NCI-H1048 (cell line): ENCODE measurements at places on chromosomes 16 and 17.

DNA sequence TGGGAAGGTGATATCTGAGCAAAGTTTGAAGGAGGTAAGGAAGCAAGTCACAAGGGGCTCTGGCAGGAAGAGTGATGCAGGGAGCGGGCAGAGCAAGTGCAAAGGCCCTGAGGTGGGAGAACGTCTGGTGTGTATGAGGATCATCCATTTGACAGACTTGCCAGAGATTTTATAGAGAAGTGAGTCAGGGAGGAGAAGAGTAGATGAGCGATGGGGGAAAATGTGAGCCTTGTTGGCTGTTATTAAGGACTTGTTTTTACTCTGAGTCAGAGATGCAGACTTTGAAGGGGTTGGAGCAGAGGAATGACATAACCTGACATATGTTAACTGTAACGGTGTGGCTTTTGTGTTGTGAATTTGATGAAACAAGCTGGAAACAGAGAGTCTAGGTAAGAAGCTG lies 3.5 kb upstream of the CLEC10A start:
- no peak for DNase-seq

GRCh38 chr17:9179602-9180001 lies 158.3 kb downstream of the NTN1 start:
- DNase-seq: no peak

DNA sequence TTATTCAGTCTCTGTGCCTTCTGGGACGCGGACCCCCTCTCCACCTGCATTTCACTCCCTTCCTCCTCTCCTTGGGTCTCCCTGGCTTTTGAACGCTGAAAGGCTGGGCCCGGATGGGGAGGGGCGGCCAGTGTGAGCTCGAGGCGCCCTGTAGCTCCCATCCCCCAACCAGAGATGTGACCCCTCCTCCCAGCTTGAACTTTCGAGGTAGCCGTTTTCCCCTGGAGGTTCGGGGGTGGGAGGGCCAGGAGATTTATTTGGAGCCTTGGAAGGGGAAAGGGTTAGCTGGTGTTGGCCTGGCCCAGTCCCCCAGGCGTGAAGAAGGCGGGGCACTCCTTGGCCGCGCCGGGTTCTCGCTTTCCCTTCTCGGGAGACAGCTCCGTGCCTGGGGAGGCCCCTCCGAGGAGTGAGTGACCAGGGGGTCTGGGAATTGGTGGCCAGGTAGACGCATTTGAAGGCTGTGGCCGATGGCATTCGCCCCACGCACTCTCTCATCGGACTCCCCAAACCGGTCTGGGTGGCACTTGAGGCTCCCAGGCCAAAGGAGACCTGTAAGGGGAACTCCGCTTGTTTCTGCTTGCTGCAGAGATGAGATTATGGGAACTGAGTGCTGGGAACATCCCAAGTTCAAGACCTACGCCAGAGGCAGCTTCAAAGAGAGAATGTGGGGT lies 942 bp downstream of the LDAF1 start:
- DNase-seq: no peak

GRCh38 chr16:17435318-17435717 lies 35.4 kb downstream of the XYLT1 start:
- no peak for DNase-seq

- DNase-seq: no peak
Measured at GRCh38 chr16:5643855-5644531, 546.4 kb upstream of the EEF2KMT start.

- no peak for DNase-seq
Measured at GRCh38 chr17:59451706-59452105, 113.7 kb upstream of the DHX40 start.
